ENCODE measurements at places on chromosomes 5 and 9.

DNA sequence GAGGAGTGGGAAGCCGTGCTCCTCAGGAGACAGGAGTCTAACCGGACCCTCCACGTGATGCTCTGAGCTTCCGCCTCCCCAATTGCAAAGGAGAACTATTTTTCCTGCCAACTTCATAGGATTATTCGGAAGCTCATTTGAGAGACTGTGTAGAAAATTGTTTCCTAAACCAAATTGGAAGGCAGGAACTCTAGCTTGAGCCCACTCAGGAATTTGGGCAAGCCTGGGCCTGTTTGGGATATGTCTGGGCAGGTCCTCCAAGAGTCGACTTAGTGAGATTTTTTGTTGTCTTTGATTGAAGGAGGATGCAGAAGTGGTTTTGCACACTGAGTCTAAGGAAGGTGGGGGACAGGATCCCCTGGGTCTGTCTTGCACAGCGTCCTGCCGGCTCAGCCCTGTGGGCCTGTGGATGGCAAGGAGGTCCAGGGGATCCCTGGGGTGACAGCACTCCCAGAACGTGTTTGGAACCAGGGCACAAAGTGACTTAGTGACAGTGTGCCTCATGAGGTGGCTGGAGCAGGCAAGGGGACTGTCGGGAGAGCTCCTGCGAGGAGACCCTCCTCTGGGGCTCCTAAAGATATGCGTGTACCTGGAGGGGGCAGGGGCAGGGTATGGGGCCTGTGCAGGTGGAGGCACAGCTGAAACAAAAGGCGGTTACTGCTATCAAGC is 283.3 kb downstream of the NSG2 start:
- DNase-seq = no peak

- DNase-seq = no peak
These were observed 107.4 kb upstream of the LARP1 start for GRCh38 chr5:154647761-154648145.

GRCh38 chr9:21413624-21414023 is 4.7 kb downstream of the IFNA8 start:
- no peak for DNase-seq

GRCh38 chr5:128213340-128213739 is 129.8 kb downstream of the SLC12A2 start:
- DNase-seq = no peak

GRCh38 chr5:67319935-67320725 is 123.5 kb upstream of the CD180 start:
- DNase-seq = no peak

GRCh38 chr5:73913971-73914370 is 288.0 kb downstream of the ARHGEF28 start:
- DNase-seq = no peak

DNA sequence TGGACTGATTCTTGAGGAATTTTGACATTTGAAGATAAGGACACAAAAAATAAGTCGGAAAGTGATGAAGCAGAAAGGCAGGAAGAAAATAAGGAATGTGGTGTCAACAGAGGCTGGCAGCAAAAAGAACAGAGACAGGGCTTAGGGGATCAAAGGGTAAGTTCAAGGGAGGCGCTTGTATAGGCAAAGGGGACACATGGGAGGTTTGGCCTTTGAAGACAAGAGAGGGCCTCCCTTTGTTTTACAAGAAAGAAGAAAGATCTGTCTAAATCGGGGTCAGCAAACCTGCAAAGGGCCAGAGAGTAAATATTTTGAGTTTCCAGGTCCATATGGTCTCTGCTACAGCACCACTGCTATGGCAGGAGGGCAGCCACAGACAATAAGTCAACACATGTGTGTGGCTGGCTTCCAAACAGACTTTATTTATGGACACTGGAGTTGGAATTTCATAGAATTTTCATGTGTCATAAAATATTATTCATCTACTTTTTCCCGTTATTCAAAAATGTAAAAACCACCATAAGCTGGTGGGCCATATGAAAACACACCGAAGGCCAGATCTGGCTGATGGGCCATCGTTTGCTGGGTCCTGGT is 112.0 kb upstream of the FBXL7 start:
- no peak for DNase-seq

GRCh38 chr5:123808461-123809380 is 296.7 kb downstream of the CSNK1G3 start:
- no peak for DNase-seq

DNA sequence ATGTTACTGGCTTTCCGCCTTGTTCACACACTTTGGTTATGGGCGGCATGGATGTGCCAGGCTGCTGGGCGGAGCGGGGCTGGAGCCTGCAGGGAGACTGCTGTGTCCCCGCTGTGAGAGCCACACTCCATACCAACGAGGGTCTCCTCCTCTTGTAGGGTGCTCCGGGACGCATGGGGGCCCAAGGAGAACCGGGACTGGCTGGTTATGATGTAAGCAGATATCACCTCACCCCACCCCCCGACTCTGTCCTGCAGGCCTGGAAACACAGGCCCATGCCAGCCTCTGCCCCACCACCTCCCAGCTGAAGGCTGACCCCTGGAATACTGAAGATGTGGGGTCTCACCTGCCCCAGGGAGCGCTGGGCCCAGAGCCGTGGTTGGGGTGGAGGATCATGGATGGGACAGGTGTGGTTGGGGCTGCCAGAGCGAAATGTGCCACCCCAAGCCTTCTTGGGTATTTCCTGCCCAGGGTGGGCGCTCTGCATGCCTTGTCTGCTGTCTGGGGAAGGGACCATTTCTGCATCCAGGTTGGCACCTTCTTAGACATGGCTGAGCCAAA is 39.3 kb upstream of the ORM1 start:
- DNase-seq = no peak

DNA sequence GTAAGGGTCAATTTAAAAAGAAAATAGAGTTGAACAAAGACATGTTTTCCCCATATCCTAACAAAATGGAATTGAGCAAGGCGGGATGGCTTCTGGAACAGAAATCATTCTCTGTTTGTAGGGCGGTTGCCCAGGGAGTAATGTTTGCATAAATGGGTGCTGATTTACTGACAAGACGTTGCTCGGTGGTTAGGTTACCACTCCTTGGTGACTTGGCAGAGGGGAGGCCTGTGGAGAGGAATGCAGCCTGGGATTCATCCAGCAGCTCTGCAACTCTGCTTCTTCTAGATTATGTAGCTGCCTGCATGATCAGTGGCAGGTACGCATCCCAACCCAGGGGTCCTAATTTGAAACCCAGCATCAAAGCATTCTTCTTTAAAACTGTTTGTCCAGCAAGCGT is 200.2 kb downstream of the CFAP90 start:
- DNase-seq = no peak

GRCh38 chr5:135546912-135547311 is 11.1 kb upstream of the NEUROG1 start:
- DNase-seq = no peak

GRCh38 chr9:86093788-86094555 is 5.4 kb downstream of the GOLM1 start:
- DNase-seq = no peak

DNA sequence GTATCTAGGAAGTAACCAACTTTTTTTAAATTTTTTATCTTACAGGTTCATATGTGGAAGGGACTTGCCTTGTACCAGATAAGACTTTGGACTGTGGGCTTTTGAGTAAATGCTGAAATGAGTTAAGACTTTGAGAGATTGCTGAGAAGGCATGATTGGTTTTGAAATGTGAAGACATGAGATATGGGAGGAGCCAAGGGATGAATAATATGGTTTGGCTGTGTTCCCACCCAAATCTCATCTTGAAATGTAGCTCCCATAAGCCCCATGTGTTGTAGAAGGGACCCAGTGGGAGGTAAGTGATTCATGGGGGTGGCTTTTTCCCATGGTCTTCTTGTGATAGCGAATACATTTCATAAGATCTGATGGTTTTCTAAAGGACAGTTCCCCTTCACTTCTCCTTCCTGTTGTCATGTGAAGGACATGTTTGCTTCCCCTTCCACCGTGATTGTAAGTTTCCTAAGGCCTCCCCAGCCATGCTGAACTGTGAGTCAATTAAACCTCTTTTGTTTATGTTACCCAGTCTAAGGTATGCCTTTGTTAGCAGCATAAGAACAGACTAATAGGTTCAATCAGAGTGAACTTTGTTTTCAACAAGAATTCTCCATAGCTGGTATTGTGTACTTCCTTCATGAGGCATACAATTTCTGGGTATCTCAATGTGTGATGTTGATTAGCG is 535.6 kb upstream of the MEF2C start:
- no peak for DNase-seq

GRCh38 chr5:59542851-59543820 is 350.4 kb downstream of the PDE4D start:
- DNase-seq = no peak

- DNase-seq = no peak
These were observed 4.4 kb upstream of the MSX2 start for GRCh38 chr5:174719793-174720611.

GRCh38 chr5:65133477-65134110 is 348.1 kb downstream of the ADAMTS6 start:
- no peak for DNase-seq

DNA sequence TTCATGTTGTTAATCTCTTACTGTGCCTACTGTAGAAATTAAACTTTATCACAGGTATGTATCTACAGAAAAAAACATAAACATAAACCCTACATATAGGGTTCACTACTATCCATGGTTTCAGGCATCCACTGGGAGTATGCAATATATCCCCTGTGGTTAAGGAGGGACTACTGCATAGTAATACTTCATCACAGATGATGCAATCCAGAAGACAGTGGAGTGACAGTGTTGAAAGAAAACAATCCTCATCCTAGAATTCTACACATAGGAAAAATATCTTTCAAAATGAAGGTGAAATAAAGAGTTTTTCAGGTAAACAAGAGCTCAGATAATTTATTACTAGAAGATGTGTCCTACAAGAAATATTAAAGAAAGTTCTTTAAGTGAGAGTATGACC is 105.9 kb downstream of the HOMER1 start:
- DNase-seq = no peak

GRCh38 chr5:61257421-61257820 is 74.6 kb upstream of the ZSWIM6 start:
- DNase-seq = no peak

DNA sequence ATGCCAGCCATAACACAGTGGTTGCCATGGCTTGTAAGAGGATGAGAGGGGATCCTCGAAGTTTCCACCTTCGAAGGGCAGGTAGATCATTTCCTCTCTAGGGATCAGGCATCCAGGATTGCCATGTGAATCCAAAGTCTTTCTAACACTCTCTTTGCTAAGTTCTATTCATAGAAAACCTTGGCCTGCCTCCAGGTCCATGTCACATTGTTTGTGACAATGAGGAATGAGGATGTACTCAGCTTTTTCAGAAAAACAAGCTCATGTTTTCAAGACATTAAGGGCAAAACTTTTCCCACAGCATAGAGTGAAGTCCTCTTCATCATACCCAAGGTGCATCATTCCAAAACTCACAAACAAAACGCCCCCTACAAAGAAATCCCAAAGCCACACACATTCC is 19.6 kb downstream of the ESM1 start:
- DNase-seq = no peak

DNA sequence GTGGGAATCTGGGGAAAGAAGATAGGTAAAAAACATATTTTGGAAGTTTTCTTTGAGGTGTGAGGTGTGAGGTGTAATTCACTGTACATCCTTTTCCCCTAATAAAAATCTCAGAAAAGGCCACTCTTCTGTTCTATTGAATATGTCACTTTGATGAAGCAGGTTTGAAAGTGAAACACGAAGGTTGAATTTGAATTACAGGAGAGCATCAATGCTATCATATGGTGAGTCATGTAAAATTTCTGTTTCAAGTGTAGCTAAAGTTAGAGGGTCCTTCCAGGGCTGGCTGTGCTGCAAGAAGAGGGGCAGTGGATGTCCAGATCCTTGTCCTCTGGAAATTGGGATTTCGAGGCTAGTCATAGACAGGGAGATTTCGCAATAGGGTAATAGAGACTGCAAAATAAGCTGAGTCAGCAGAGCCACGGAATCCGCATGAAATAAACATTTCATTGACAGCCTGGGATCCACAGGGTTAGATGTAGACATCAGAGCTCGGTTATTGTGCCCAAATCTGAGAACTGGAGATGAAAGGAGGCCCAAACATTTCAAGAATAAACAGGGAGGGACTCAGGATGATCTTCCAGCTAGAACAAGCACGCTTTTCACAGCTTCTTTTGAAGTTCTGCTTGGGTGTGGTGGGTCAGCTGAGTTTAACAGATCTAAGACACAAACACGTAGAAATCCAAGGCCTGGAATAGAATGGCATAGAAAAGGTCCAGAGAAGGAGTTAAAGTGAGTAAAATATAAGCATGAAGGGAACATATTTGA is 194.4 kb upstream of the CDKN2B start:
- no peak for DNase-seq

- no peak for DNase-seq
These were observed 5.9 kb downstream of the MACIR start for GRCh38 chr5:103264508-103264907.

DNA sequence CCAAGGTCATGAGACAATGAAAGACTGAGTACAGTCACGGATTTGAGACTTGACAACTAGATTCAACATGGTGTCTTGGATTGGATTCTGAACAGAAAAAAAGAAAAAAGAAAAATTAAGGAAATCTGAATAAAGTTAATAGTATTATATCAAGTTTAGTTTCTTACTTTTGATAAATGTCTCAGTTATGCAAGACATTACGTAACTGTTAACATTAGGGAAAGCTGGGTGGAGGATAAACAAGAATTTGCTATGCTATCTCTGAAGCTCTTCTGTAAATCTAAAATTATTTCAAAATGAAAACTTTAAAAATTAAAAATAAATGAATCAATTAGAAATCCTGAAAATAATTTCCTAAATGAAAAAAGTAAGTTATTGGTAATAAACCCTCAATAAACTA is 14.4 kb upstream of the DCAF12 start:
- DNase-seq = no peak

GRCh38 chr5:57174890-57175510 is 1.1 kb downstream of the GPBP1 start:
- no peak for DNase-seq

DNA sequence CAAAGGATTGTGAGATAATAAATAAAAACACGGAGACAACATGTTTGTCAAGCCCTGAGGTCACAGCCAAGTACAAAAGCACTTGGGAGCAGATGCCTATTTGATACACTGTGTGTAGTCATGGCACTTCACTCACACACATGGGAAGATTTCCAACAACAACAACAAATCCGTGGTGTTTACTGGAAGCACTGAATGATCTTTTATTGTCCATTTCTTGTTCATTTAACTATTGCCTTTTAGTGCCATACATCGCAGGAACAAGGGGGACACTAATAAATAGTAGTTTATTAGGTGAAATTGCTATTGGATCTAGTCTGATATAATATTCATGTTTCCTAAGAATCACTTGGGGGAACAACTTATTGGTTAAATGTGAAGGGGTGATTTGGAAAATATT is 20.4 kb upstream of the GDNF start:
- no peak for DNase-seq

Measured in NCI-H1417 treated with DMSO at 0.1 percent for 48 hours (cell line).